NCI-H1436 treated with DMSO at 0.1 percent for 48 hours (cell line): ENCODE measurements at places on chromosomes 6 and 20.

GRCh38 chr6:38215651-38216311 lies 396.3 kb downstream of the ZFAND3 start:
- DNase-seq = no peak

- peak; percentile 47 for DNase-seq
These were observed 31.4 kb downstream of the FOXP4 start for GRCh38 chr6:41577356-41578216.

DNA sequence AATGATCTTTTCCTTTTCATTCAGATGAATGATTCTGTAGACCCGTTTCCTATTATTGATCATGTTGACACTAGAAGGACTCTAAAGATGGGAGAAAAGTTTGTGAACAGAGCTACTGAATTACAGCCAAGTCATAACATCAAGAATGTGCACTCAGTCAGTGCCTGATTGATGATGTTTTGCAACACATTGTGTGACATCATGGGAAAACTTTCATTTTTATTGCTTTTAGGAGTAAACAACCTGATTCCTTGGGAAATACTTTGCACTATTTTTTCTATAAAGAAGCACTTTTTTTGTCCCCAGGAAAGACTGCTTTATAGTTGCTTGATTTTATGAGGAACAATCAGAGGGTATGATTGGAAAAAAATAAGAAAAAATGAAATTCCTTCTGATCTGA lies 383.8 kb upstream of the JAG1 start:
- no peak for DNase-seq

DNA sequence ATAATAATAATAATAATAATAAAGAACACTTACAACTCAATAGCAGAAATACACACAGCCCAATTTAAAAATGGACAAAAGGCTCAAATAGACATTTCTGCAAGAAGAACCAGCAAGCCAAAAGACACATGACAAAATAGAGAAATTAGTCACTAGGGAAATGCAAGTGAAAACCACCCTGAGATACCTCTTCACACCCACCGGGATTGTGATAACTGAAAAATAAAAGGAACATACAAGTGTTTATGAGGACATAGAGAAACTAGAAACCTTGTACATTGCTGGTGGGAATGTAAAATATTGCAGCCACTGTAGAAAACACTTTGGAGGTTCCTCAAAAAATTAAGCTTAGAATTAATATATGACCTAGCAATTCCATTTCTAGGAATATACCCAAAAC lies 59.2 kb downstream of the ZDHHC14 start:
- no peak for DNase-seq

DNA sequence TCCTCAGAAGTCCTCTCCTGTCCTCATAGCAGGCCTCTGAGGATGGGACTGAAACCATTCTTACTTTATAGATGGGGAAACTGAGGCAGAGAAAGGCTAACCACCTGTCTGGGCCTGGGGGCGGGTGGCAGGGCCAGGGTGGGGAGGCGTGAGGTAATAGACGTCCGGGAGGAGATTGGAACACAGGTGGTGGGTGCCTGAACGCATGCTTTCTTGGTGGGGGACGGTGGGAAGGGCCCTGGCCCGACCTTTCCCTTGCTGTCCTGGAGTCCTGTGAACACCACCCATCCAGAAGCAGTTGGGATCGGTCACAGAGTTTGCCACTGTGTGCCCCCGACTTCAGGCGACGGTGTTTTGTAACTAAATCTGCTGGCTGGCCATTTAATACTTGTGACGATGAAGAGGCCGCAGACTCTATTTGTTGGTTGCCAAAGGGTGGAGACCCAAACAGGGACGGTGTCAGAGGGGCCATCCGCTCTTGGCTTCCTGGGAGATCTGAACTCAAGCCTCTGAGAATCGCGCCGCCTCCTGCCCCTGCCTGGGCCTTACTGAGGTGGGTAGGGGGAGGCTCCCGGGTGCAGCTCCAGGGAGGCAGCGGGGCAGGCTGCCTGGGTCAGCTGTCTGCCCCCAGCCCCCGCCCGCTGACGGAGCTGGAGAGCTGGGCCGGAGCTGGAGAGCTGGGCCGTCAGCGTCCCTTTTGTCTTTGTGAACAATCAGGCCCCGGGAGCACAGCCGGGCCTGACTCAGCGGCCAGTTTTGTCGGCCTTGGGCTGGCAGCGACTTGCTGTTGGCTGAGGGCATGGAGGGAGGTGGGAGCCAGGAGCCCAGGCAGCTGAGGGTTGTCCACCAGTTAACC lies 4.1 kb downstream of the RBM38 start:
- DNase-seq = no peak

DNA sequence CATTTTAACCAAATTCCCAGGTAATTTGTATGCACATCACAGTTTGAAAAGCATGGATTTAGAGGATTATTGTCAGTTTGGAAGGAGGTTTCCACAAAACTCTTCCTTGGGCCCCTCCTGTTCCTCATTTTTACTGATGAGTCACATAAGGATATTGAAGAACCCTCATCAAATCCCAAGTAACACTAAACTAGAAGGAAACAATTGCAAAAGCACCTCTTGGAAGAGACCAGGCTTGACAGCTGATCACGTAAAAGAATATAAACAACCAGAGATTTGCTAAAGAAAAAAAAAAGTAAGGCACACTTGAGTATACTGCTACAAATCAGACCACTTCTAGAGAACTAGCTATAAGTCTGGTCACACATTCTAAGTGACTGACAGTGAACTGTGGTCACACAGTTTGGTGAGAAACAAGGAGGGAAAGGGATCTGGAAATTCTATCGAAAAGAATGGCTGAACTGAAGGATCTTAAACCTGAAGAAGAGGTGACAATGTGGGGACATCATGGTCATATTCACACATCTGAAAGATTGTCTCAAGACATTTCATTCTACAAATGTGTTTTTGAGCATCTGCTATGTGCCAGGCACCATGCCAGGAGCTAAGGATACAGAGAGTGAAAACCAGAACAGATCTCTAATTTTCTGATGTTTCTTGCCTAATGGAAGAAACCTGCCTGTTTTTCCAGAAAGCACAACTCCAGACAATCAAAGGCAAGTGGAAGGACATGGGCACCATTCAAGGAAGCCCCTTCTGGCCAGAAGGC lies 24.1 kb downstream of the ZHX3 start:
- DNase-seq = no peak

GRCh38 chr6:10534419-10534762 lies 13.2 kb downstream of the GCNT2 start:
- DNase-seq = no peak

- no peak for DNase-seq
These were observed 474 bp downstream of the CEBPB start for GRCh38 chr20:50191065-50191543.

GRCh38 chr6:154481521-154482013 lies 28.9 kb downstream of the CNKSR3 start:
- no peak for DNase-seq

DNA sequence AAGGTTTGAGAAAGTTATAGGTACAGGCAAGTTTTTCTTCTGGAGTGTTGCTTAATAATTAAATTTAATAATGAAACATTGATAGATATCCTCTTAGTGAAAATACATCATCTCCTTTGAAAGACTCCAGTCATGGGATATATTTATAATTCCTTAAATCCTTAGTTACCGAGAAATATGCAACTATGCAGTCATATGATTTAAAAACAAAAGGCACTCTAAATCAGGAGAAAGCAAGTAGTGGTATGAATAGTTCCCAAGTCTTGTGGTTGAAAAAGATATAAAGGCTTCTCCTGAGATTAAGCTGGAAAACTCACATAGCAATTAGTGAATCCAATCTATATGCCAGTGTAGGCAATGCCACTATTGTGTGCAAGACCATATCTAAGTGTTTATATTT lies 475.4 kb downstream of the EYS start:
- no peak for DNase-seq

- no peak for DNase-seq
These were observed 15.5 kb upstream of the CLDN20 start for GRCh38 chr6:155248008-155249001.

- no peak for DNase-seq
These were observed 139.9 kb downstream of the BFSP1 start for GRCh38 chr20:17391127-17391771.

DNA sequence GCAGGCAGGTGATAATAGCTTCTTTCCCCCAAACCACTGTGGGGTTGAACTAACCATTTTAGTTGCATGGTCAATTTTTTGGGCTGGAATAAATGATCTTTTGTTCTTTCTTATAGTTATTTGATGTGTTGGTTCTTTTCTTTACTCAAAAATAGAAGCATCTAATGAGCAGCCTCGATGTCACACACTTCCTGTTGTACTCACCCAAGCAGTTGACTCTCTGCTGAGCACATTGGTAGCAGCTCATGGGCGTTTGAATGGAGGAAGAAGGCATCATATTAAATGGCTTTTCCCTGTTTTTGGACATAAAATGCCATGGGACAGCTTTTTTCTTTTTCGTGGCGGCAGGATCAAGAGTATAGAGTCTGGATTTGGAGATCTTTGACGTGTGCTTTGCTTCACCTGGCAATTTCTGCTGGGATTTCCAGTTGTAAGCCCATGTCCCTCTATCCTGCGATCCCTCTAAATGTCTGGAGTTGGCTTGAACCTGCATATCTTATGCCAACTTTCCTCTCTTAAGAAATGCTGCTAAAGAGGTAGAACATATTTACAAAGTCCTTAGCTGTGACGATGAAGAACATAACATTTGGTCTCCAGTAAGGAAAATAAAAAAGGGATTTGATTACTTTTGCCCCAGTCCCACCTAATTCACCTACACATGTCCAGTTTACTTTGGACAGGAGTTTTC lies 268.3 kb downstream of the PRL start:
- DNase-seq = no peak

DNA sequence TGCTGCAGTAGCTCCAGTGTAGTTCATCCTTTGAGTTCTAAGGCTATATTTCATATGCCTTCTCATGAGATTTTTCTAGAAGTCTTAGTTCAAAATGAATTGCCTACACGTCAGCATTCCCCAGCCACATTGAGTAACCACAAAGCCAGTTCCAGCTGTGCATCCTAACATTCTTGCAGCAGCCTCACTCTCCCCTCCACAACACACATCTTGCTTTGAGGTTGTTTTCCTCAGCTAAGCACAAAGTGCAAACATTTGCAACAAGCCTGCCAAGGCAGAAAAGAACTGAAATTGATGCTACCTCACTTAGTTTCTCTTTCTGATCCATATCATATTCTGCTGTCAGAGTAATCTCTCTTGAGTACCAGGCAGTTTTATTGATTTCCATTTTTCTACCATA lies 160.7 kb upstream of the KCNQ5 start:
- no peak for DNase-seq

GRCh38 chr6:98094696-98095095 lies 739.7 kb upstream of the POU3F2 start:
- no peak for DNase-seq

- DNase-seq = no peak
These were observed 4.4 kb downstream of the OSER1 start for GRCh38 chr20:44206132-44206531.
